ENCODE measurements at places on chromosomes 4 and X.

DNA sequence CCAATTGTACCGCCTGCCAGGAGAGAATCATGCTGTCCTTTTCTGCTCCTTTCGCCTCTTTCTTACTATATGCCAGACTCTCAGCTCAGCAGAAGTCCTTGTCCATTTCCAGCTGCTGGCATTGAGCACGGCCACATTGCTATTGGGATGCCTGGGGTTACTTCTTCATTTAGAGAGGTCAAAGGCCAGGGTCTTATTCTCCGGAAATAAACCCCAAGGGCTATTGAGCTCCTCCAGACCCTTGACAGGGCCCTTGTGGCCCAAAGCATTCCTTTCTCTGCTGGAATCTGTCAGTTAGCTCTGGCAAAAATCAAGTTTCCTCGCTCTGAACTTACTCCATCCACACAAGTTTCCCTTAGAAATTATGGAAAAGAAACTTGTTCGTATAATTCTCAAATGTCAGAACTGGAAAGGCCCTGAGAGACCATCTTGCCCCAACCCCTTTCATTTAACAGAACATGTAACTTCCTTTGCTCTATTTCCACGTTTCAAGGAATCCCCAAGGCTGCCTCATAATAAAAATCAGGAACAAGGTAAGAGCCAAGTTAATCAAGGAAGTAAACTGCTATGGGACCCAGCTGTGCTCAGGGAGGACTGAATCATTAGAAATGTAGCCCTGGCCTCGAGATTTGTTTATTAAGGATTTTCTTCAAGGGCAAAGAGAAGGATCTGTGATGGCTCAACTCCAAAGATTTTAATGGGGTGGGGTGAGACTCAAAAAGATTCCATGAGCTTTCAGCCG lies 11.8 kb downstream of the AKAP4 start:
- DNase-seq = no peak

DNA sequence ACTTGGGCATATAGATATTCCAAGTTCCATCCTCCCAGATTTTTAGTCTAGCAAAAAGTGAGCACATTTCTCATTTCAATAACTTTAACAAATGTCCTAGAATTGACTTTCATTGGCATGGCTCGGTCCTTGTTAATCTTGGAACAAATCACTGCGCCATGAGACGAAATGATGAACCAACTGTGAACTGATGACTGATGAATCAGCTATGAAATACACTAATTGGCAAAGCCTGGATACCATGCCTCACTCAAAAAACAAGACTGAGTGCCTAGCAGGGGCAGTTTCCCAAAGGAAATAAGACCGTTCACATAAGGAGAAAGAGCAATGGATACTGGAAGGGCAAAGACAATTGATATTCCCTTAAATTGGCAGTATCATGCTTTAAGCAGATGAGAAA lies 248.6 kb upstream of the VEGFC start:
- DNase-seq = no peak

- no peak for DNase-seq
Measured at GRCh38 chr4:117699595-117699994, 334.7 kb upstream of the NDST3 start.

- DNase-seq = no peak
Measured at GRCh38 chr4:176268963-176269362, at the start of gene ASB5. ASB5 (minus strand) TSS chr4:176269222; CDS start chr4:176269108, 114 bp downstream.

DNA sequence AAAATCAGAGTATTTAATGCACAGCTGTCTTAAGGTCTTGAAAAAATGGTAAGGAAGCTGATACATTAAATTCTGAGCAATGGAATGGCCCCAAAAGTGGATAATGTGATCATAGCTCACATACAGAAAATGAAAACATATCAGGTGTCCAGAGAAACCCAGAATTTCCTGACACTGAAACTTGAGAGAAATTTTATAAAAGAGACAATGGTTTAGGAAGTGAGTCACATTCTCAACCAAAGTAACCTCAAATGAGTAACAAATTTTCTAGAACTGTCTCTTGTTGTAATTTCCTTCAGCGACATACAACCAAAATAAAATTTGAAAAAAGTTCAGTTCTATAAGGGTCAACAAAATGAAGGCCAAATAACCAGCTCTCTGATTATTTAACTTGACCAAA lies 37.4 kb upstream of the PACRGL start:
- no peak for DNase-seq

DNA sequence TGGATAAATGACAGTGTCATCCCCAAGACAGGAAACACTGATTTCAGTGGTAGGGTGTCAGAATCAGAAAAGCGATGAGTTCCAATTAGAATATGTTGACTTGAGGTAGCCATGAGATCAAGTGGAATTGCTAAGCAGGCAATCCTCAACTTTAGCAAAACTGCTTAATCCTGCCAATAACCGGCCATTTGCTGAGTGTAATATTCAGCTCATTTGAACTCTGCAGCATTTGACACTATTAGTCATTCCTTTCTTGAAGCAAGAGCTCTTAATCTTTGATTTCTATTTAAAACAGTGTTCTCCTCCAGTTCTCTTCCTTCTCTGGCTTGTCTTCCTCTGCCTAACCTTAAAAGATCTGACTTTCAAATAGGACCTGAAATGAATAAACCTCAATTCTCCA lies 68.7 kb upstream of the DCLK2 start:
- no peak for DNase-seq

DNA sequence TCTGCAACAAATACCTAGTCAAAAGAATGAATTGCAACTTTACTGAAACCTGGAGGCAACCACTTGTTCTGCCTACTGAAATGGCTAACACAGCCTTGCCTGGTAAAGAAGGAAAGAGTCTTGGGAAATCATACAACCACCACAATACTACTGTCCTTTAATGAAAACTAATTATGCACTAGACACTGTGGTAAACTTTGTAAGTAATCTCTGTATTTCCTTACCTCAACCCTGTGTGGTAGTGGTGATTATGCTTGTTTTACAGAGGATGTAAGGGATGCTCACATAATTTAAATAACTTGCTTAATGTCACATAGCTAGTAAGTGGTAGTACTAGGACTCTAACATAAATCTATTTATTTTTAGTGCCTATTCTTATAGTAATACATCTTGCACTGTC lies 44.7 kb downstream of the TMEM156 start:
- DNase-seq = no peak

DNA sequence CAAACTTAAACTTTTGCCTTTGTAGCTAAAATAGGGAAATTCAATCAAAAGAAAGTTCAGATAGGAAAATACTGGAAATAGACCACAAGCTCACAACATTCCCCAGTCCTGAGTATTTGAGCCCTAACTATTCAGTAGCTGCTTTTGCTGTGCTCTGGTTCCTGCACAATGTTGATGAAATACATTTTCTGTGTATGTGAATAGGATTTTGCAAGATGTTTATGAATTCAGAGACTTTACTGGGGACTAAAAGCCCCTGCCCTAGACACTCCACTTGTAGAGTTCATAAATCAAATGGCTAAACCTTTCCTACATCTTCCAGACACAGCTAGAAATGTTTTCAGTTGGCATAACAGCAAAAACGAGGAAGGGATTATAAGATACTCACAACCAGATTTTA lies 105.9 kb downstream of the FBXO8 start:
- no peak for DNase-seq

- DNase-seq = no peak
Measured at GRCh38 chr4:174564529-174564928, 42.2 kb upstream of the HPGD start.

DNA sequence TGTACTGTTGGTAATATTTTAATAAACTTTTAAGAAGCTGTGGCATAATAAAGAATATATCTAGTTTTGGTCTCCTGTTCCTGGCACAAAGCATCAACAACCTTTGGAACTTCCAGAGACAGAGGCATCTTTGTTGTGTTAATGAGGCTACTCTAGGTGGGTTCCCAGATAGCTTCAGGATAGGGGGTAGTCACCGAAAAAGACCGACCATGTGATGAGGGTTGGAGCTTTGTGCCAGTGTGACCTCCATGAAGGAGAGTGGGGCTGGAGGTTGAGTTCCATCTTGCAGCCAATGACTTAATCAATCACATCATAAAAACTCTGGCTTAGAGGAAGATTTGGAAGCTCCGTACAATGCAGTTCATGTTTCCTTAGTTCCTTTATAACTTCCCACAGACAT lies 9.9 kb downstream of the PPAT start:
- DNase-seq = no peak

GRCh38 chr4:181952478-181952877 lies 290.7 kb upstream of the TENM3 start:
- DNase-seq = no peak

- no peak for DNase-seq
Measured at GRCh38 chr4:38310446-38311043, 350.3 kb downstream of the PTTG2 start.

DNA sequence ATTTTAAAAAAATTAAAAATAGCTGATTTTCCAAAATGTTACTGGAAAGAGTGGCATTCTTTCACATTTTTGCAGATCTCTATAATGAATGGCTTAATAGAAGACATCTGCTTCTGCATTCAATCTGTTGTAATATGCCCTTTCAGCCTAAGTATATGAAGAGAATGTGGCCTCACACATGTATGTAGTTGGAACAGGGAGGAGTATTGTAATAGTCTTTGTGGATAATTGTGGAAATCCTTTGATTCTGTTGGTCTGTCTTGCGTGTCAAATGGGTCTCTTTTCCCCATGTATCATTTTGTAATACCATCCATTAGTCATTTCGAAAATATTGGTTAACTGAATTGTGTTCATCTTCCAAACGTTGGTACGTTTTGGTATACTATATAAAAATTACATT lies 11.6 kb downstream of the TXLNG start:
- no peak for DNase-seq

DNA sequence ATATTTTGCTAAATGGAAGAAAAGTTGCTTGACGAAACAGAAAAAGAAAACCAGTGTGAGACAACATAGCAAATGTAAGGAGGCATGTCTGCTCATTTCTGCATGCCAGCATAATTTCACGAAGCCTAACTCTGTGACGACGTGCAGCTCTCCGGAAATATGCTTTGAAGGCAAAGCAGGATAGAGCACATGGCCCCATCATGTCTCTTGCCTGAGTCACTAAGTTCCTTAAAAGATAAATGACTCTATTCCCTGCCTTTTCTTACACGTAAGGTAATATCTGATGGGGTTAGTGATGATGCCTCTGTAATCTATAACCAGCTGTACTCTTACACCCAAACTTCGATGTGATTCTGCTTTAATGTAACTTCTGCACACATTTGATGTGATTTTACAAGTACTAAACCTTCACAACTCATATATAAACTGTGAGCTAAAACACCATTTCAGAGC lies 64.5 kb downstream of the ANXA3 start:
- no peak for DNase-seq

GRCh38 chr4:168908093-168908492 lies 102.0 kb downstream of the CBR4 start:
- DNase-seq = no peak

- DNase-seq = no peak
Measured at GRCh38 chr4:71765350-71765749, 18.5 kb downstream of the GC start.

DNA sequence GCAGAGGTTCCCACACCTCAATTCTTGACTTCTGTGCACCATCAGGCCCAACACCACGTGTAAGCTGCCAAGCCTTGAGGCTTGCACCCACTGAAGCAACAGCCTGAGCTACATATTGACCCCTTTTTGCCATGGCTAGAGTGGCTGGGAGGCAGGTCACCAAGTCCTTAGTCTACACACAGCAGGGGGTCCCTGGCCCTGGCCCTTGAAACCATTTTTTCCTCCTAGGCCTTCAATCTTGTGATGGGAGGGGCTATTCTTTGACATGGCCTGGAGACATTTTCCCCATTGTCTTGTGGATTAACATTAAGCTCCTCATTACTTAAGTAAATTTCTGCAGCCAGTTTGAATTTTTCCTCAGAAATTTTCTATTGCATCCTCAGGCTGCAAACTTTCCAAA lies 336.6 kb downstream of the IL15 start:
- DNase-seq = no peak

DNA sequence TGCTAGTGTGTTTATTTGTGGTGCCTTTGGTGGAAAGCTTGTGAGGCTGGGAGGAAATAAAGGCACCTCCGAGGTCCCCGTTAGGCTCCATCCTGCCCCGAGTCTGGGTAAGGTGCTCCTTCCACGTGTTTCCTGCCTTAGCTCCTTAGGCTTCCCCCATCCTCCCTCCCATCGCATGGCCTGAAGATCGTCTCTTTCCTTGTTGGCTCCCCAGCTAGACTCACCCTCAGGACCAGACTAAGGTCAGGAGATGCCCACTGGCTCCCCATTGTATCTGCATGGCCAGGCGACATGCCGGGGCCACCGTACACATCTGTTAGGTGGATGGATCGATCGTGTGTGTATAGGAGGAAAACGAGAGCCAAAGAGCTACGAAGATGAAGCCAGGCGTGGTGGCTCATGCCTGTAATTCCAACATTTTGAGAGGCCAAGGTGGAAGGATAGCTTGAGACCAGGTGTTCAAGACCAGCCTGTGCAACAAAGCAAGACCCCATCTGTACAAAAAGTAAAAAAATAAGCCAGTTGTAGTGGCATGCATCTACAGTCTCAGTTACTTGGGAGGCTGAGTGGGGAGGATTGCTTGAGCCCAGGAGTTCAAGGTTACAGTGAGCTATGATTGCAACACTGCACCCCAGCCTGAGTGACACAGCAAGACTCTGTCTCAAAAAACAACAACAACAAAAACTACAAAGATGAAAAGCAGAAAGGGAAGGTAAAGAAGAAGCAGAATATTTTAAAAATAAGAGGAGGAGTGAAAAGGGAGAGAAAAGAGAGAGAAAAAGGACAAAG lies 53.7 kb downstream of the SEPSECS start:
- no peak for DNase-seq

DNA sequence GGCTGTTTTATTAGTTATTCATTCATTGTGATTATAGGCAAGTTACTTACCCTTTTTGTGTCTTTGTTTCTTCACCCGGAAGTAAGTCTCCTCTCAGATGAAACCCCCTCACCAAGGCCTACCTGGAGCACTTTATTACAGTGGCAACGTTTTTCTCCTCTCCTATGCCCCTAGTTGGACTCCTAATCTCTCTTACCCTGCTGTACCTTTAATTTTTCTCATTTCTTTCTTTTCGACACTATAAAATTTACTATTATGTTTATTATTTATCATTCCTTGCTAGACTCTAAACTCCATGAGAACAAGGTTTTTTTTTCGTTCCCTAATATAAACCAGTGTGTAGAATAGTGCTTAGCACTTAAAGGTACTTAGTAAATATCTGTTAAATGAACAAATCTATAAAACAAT lies 17.5 kb downstream of the STAP1 start:
- no peak for DNase-seq

DNA sequence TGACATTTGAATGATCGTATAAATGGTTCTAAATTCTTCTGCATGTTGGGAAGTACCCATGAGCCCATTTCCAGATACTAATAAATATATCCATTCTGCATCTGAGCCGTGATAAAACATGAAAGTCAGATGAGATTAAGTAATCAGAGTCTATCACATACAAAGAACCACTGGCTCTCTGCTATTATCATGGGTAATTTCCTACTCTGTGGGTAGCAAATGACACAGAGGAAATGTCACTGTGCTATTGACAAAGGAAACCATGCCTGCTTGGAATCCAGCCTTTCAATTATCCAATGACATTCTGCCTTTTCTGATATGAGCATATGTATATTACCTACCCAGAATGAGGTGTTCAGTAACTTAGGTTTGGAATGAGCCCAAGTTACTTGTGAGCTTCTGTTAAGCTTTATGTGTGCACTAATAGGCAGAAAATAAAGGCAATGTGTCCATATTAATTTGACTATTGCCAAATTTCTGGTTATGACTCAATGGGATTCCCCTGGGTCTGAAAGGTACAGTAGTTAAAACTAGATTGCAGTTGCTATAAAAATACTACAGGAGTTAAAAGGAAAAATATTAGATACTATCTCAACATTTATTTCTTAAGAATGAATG lies 238.7 kb upstream of the KCNIP4 start:
- DNase-seq = no peak
